T-helper 17 cell (primary cell): ENCODE measurements at places on chromosomes 11 and 22.

DNA sequence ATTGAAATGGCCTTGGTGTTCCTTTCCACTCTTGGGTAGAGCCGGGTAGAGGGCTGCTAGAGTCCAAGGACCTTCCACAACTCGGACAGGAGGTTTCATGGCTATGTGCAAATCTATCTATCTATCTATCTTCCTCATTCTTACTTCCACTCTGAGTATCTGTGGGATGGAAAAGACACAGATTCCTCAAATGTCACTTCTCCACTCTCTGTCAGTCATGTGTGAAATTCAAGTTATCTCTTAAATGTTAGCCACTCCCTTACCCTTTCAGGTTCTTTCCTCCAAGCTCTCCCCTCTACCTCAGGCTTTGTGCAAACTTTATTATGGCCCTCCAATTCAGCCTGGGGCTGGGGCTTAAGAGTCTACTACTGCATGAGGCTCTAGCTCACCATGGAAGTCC, 84.3 kb downstream of the GDPD4 start:
- no peak for DNase-seq

DNA sequence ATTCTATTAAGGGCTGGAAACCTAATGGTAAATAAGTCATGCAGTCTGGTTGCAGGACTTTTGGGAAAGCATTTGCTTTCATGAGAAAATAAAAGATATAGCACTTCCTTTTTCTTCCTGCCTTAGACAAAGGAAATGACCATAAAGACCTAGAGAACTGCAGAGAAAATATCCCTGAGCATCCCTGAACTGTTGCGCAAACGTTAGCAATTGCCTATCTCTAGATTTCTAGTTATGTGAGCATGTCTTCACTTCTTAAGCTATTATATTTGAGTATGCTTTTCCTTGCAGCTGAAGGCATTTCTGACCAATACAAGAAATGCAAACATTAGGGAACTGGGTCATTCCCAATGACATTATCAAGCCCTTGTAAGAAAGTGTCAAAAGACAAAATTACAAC, 110.6 kb downstream of the KIF18A start:
- no peak for DNase-seq

DNA sequence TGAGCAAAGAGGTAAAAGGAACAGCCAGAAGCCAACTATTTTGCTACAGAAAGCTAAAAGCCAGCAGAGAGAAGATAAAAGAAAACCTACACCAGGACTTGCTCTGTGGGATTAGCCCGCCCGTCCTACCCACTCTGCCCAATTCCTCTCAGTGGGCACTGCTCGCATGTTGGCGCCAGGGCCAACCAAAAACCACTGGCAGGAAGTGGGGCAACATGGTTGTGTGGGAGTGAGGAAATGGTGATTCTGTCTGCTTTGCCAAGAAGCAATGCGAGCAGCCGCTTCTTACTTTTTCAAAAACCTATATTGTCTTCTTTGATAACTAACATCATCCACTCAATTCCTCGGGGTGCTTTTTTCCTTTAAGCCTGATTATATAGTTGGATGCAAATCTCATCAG, 14.2 kb upstream of the APOA1 start:
- no peak for DNase-seq

- DNase-seq = no peak
These were observed 2.7 kb downstream of the TENM4 start for GRCh38 chr11:79437981-79438630.

DNA sequence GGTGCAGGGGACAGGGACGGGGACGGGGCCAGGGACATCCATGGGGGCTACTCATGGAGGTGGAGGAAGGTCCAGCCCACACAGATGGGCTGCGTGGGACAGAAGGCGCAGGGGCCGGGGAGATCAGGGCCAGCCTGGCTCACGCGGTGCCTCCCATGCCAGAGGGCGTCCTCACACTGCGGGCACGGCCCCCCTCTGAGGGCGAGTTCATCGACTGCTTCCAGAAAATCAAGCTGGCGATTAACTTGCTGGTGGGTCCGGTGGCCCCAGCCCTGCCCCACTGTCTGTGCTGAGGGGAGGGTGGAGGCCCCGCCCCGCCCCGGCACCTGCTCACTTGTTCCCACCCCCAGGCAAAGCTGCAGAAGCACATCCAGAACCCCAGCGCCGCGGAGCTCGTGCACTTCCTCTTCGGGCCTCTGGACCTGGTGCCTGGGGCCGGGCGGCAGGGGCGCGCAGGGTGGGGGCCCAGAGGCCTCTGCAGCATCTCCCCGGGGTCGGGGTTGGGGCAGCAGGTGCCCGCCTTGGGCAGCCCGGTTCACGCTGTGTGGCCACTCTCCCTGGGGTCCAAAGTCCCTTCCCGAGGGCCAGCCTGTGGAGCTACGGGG, 15.8 kb downstream of the EPS8L2 start:
- peak; percentile 39 for DNase-seq

DNA sequence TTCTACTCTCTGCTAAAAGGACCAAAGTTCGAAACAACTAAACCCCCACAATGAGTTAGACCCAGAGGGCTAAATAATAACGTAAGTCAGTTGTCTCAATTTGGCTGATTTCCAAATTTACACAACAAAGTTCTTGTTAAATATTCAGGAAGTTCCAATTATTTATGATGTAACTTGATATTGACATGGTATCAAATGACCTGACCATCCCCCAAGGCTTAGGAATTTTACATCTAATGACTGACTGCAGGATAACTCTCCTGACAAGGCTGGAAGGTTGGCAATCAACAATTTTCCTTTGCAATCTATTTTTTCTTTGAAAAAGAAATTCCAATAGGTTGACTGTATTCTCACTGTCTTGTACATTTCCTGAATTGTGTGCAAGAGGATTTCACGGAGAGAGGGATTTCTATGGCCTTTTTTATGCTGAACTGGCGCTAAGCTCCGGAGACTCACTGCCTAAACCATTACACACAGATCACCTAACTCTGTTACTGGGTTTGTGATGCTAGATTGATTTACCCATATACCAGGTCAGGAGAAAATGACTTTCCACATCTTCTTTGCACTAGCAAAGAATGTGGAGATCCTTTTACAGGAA, 9.6 kb upstream of the CDON start:
- DNase-seq = no peak
